Renal cortex interstitium (tissue), 15 donors: ENCODE measurements at places on chromosomes 2 and 18. TPM values are rescaled to one million over a fixed set of nuclear protein-coding genes. Genes with fewer than 3 reads are reported as not detected.

RPRM gene
- 4.1 TPM for polyA plus RNA-seq

SEC11C gene
- polyA plus RNA-seq: 69.7 TPM

CYRIA gene
- 4.0 TPM for polyA plus RNA-seq

COBLL1 gene
- polyA plus RNA-seq: 154 TPM

UGT1A7 gene
- not detected for polyA plus RNA-seq

OBSL1 gene
- 149 TPM for polyA plus RNA-seq

RGPD4 gene
- 0.05 TPM for polyA plus RNA-seq

HRH4 gene
- 0.17 TPM for polyA plus RNA-seq

WNT10A gene
- 0.75 TPM for polyA plus RNA-seq

DNA sequence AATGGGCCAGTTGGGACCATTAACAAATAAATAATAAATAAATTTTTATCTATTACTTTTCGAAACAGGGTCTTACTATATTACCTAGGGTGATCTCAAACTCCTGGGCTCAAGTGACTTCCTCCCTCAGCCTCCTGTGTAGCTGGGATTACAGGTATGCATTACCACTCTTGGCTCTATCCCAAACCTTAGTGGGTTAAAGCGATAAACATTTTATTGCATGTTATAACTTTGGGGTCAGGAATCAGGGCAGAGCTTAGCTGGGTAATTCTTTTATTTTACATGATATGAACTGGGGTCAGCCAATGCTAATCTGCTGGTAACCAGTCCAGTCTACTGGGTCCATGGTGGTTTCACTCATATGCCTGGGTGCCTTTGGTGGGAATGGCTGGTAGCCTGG lies 127.8 kb downstream of the MYO3B start:
- DNase-seq: no peak

GRCh38 chr18:54769526-54770464 lies 58.5 kb upstream of the RAB27B start:
- no peak for DNase-seq

DNA sequence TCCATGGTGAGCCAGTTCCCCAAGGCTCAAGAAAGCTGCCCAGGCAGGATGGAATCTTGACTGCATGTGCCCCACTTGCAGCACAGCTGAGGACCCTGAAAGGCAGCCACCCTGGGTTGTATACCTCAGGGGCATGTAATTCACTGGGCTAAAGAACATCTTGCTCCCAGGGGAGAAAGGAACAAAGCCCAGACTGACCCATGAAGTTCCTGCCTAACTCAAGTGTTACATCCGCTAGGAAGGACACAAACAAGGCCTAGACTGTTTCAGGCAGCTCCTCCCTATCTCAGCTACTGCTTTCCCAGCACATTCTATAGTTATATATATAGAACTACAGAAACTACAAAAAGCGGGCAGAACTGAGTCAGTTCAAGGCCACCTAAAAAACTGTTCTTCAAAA lies 69.0 kb downstream of the RBM43 start:
- DNase-seq: no peak

GRCh38 chr18:49814147-49814499 lies 790 bp upstream of the ACAA2 start:
- DNase-seq: peak; percentile 48

DNA sequence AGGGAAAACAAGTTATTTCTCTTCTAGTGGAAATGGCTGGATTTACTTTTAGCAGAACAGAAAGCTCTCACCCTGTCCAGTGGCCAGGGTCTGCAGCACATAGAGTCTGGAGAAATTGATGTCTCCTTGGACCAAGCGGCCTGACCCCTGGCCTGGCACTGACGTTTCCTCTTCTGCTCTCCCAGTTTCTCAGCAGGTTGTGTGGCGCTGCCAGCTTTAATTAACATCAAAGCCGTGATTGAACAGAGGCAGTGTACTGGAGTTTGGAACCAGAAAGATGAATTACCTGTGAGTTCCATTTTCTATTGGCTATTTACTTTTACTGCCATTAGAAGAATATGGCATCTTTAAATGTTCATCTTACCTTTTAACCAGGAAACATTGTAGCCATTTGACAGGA lies 20.9 kb downstream of the CD8A start:
- no peak for DNase-seq

- DNase-seq: no peak
These were observed 263.9 kb downstream of the FIGN start for GRCh38 chr2:163471947-163472346.

GRCh38 chr2:214816008-214816533 lies 6.6 kb upstream of the BARD1 start:
- DNase-seq: no peak

DNA sequence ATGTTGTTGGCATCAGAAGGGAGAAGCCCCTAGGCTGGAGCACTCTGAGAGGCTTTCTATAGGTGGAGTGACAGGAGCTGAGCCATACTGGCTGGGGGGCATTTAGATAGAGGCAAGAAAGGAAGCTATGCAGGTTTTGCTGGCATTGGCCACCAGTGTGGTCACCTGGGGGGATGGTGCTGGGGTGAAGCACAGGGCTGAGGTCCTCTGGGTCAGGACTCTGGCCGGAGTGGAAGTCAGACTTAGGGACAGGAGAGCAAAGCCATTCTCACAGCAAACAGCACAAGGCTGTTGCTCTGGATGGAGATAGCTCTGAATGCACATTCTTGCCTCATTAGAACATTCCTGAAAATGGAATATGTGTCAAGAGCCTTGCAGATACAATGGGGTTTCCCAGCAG lies 47.4 kb downstream of the NTSR2 start:
- no peak for DNase-seq

- no peak for DNase-seq
These were observed 167.8 kb upstream of the FOSL2 start for GRCh38 chr2:28224648-28225472.

DNA sequence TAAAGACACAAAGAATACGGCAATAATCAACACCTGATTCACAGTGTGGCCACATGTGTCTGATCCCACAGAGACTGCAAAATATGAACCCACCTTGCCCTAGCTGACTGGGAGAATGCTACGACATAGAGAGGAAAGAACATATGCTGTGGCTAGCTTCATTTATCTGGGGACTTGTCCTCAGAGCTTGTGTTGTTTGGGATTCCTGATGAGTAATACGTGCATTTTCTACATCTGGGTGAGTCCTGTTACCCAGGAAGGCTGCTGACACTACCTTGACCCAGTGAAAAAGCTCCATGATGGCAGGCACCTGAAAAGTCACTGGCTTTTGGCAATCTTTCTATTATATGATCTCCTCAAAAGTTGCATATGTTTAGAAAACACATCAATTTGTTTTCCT lies 427.7 kb upstream of the LYPD1 start:
- no peak for DNase-seq

- no peak for DNase-seq
These were observed 112.1 kb upstream of the MGAT5 start for GRCh38 chr2:134141598-134142340.

GRCh38 chr2:184302506-184302905 lies 295.8 kb upstream of the ZNF804A start:
- no peak for DNase-seq

GRCh38 chr2:32249731-32250236 lies 14.9 kb downstream of the NLRC4 start:
- no peak for DNase-seq

DNA sequence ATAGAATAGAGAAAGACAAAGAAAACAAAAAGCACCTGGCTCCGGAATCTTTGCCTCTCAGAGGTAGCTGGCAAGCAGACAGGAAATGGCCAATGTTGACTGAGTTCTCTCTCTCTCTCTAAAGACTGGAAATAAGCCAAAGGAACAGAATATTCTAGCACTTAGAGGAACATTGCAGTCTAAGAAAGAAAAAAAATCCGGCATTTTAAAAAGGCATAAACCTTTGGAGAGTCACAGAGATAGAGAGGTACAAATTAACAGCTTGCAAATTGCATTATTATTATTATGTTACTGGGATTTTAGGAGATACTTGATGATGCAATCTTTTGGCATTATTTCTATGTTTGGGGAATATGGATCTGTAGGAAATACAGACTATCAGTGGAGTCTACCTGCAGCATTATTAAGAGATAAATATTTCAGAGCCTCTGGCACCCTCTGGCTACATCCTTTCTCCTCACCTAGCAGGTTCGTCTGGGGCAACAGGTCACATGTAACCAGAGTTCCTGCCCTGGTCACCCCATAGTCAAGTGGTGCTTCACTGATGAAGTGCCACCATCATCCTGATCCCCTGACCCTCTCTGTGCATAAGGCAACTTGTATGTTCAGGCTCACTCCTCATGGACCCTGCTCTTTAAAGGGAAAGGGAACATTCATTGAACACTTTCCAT lies 318.9 kb upstream of the ACVR2A start:
- DNase-seq: no peak

GRCh38 chr2:191051825-191052778 lies 38.1 kb upstream of the STAT1 start:
- peak; percentile 46 for DNase-seq

- DNase-seq: no peak
These were observed 50.0 kb downstream of the KCNE4 start for GRCh38 chr2:223102040-223102400.

DNA sequence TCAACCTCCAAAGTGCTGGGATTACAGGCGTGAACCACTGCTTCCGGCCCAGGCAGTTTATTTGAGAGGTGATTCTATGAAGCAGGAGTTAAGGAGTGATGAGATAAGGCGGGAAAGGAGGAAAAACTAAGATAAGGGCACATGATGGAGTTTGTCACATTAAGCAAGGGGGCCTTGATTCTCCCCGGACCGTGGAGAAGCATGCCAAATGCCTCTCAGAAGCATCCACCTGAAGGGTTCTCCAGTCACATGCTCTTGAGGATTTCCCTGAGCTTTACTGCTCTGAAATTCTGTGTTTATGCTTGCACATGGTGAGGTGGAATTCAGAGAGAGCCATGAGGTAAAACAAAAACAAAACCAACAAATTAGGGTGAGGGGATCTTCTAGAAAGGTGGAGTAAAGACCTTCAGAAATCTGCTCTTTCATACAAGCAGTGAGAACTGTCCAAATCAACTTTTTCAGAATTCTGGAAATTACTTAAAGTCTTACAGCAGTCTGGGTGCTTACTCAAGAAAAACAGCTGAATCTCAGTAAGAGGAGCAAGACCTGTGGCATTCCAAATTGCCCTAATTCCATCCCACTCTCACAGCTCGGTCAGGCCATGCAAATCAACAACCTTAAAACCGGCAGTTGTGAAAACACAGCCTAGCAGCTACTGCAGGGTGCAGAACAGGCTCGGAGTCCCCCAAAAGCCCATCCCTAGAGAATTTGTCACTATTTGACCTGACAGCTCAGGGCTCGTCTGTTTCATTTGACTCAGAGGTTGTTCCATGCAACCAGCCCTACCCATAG lies 69.1 kb upstream of the CTLA4 start:
- no peak for DNase-seq

DNA sequence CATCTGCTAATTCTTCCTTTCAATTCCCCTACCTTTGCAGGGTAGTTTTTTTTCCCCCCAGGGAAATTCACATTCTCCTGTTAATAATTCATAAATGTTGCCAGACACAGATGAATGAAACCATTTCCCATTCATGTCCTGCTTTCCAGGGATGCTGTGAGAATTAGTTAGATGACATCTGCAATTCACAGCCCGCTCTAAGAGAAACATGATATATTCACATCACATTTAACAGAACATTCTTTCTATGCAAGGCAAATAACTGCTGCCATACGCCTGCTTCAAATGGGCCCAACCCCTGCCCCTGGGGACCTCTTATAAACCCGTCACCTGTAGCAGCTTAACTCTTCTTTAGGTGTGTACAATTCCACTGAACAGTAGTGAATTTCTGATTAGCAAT lies 110.6 kb upstream of the CTAGE1 start:
- DNase-seq: no peak

GRCh38 chr2:240960971-240961876 lies 37.2 kb upstream of the SNED1 start:
- peak; percentile 39 for DNase-seq

GRCh38 chr18:8895341-8895740 lies 190.0 kb downstream of the MTCL1 start:
- no peak for DNase-seq

DNA sequence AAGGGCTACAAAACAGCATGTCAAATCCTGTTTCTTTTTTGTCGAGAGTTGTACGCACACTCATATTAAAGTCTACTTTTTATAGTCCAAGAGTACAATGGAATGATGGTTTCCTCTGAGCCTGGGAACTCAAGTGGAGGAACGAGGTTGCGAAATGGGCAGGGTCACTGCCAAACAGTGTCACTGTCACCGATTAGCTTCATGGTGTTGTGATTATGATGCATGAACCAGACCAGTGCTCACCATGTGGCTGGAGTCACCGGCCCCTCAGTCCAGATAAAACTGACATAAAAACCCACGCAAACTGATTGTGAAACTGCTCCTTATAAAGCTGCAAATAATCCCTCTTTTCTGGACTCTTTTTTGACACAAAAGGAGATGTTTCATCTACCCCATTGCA lies 122.0 kb downstream of the COPS8 start:
- no peak for DNase-seq

GRCh38 chr2:168926621-168927386 lies 25.7 kb downstream of the G6PC2 start:
- DNase-seq: no peak

DNA sequence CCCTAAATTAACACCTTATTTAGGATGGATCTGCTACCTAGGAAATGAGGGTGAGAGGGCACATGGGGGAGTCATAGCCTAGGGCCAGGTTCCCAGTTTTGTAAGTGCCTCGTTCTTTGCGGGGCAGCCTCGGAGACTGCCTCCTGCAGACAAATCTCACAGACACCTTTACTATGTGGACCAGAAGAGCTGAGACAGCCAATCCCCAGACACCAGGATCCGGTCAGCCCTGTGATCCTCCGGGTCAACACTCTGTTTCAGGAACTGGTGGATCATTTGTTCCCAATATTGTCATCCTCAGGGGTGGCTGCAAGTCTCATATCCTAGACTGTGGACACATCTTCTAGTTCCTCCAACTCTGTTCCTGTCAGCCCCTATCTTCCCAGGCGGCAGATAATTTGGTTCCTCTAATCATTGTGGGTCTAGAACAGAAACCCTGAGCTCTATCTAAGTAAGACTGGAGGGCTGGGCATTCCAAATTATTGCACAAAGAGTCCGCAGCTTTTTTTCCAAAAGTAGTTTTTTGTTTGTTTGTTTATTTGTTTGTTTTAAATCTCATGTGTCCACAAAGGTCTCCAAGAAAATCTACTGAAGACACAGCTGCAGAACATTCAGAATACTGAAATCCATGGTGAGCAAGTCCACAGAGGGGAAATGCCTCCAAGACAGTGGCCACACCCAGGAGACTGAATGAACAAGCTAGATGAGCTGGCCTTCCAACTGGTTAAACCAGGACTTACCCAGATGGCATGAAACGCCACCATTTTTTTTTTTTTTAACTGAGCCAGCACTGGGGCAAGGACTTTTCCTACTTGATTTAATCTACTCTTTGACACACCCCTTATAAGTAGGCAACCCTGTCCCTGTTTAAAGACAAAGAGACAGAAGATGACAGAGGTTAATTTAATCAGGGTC lies 6.2 kb upstream of the GDF7 start:
- no peak for DNase-seq

- no peak for DNase-seq
These were observed 8.0 kb upstream of the ITGB6 start for GRCh38 chr2:160207804-160208654.
